ENCODE measurements at places on chromosomes 5 and 9. TPM values are rescaled to one million over a fixed set of nuclear protein-coding genes. Genes with fewer than 3 reads are reported as not detected.

The TERT gene
- not detected for total RNA-seq

The QRFP gene
- total RNA-seq: not detected

The LECT2 gene
- not detected for total RNA-seq

The BRD9 gene
- total RNA-seq: 36.7 TPM

The OLFML2A gene
- total RNA-seq: 0.13 TPM

The LMNB1 gene
- total RNA-seq: 46.4 TPM

The CER1 gene
- total RNA-seq: not detected

The PCDHB5 gene
- total RNA-seq: 1.8 TPM

The DAPK1 gene
- 28.4 TPM for total RNA-seq

The CARTPT gene
- not detected for total RNA-seq

The TMEM174 gene
- not detected for total RNA-seq

The GADD45G gene
- total RNA-seq: 0.53 TPM
